ENCODE measurements at places on chromosomes 16 and 17.

DNA sequence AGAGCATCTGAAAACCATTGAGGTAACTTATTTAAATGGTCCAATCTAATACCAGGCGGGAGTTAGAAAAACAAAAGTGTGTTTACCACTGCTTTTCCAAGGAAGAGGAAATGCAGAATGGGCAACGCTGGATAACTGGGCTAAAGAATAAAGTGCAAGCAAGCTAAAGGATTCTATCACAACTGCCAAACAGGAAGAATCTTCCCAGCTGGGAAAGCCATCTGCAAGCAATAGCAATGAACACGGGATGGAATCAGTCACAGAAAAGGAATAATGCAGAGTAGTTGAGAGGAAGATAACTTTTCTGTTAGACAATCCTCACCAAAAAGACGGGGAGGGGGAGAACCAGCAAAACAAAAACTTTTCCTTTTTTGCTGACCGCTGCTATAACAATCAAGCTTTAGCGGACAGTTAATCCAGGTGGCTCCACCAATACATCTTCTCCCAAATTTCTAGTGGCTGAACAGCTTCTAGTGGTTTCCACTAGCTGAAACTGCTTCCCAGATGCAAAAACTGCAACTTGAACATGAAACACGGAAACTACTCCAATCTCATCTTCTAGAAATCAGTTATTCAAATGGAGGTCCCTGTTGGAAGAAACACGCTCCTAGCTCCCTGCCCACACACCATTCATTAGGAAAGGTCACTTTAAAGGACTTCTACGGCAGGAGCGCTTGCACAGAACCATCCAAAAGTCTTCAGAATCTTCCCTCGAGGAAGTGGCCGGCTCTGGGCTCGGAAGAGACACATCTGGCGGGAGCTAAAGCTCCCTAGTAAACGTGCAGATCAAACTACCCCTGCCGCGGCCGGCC, 929 bp downstream of the TMEM11 start:
- DNase-seq = no peak

- DNase-seq = peak; percentile 23
Measured at GRCh38 chr17:21214777-21215541, 998 bp upstream of the TMEM11 start.

DNA sequence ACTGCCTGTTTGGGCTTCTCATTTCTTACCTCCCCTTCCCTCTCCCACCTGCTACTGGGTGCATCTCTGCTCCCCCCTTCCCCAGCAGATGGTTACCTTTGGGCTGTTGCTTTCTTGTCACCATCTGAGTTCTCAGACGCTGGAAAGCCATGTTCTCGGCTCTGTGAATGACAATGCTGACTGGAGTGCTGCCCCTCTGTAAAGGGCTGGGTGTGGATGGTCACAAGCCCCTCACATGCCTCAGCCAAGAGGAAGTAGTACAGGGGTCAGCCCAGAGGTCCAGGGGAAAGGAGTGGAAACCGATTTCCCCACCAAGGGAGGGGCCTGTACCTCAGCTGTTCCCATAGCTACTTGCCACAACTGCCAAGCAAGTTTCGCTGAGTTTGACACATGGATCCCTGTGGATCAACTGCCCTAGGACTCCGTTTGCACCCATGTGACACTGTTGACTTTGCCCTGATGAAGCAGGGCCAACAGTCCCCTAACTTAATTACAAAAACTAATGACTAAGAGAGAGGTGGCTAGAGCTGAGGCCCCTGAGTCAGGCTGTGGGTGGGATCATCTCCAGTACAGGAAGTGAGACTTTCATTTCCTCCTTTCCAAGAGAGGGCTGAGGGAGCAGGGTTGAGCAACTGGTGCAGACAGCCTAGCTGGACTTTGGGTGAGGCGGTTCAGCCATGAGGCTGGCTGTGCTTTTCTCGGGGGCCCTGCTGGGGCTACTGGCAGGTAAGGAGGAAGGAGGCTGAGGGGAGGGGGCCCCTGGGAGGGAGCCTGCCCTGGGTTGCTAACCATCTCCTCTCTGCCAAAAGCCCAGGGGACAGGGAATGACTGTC, at the start of gene CD68:
TSS of gene CD68 (plus strand) at position 638 of the 833 bp plus-strand sequence. CDS start at position 678, 40 bp downstream.
- DNase-seq = peak; percentile 93

DNA sequence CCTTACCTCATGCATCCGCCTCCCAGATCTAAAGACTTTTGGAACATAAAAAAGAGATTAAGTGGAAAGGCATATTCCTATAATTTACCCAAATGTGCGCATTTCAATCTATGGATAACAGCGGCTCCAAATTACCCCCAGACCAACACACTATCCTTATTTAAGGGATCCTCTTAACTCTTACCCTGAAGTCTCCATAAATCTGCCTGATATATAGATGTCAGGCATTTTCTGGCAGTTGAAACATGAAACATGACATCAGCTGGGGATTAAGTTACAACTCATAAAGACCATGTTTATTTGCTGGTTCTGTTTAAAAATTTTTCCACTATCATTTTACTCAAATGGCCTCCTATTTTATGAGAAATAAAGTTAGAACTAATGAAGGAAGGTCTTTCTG, 478.5 kb upstream of the SALL1 start:
- DNase-seq = no peak

DNA sequence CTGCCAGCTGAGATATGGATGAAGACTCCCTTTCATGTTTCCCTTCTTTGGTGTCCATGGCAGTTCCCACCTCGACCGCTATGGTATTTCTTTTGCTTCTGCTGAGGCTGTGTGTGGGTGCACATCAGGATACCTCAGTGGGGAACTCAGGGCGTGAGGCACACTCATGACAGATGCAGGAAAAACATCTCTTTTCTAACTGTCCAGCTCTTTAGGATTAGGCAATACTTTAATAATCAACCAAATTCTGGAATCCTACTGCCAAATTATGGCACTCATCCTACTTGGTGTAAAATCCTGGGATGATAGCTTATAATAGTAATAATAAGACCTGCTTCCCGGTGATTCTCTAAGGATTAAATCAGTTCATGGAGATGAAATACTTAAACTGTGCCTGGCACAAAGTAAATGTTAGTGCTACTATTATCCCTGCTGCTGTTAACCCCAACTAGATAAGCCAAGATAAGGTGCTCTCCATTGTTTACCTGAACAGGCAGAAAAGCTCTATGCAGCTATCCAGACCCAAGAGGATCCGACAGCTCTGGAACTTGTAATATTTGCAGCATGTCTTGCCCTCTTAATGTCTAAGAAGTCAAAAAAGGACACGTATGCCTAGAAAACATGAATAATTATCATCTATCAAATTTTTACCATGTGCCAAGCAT, 543.3 kb downstream of the WWOX start:
- no peak for DNase-seq

DNA sequence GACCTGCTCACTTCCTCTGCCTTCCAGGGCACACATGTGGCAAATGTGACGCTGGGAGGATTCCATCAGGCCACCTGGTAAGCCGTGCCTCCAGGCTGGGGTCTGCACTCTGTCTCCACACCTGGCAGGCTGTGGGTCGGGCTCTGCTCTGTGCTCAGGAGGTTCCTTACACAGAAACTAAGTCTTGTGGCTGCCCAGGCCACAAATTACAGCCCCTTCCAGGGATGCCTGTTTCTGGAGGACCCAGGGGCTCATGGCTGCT, 58.2 kb downstream of the RMI2 start:
- no peak for DNase-seq

GRCh38 chr17:45828171-45828570, 16.5 kb upstream of the SPPL2C start:
- no peak for DNase-seq

DNA sequence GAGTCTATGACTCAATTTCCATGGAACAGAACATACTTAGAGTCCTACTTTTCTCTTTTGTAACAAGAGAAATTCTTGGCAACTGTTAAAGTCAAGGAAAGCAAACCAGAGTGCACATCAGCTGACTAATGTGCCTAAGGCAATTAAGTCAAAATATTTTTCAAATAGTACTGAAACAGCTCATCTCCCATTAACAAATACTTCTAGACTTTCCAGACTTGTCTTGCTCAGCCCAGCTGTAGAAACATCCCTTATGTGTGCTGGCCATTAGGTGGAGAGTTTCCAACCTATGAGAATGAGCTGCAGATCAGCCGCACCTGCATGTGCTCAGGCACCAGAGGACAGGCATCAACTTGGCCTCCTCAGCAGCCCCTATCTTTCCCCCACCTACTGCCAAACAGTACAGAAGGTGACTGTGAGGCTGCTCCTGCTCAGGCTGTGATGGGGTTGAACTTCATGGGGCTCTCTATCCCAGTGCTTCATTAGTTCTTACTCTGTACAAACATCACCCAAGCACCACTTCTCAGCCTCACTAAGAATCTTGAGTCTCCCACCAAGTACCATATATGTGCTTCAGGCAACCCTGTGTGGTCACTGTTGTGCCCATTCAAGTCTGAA, 32.2 kb downstream of the TEX2 start:
- DNase-seq = peak; percentile 94

DNA sequence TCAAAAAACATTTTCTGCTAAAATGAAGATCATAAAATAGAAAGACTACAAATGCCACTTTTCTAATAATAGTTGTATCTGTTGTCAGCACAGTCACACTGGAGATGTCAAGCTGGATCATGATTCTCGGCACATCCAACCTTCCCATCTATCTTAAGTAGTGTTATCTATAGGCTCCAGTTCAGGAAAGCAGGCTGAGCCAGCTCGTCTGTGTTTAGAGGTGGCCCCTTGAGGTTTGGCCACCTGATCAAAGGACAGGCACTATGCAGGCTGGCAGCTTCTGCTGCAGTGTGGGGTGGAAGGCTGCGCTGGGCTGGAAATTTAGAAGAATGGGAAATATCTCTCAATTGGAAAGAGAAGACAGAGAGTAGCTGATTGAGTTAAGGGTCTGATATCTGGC, 32.4 kb downstream of the SMYD4 start:
- no peak for DNase-seq

DNA sequence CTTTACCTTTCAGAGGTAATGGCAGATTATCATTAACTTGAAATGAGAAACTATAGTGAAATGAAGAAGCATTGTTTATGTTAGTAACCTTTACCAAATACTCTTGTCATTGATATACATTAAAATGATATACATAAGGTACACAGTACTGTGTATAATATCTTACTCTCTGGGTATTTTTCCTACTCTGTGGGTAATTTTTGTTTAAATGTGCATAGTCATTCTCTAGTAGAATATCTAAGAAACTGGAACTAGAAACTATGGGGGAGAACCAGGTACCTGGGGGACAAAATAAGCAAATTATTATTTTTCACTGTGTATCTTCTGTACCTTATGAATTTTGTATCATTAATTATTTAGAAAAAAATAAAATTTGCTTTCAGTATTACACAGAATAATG, 20.6 kb upstream of the PHAF1 start:
- DNase-seq = no peak
